Brain microvascular endothelial cell (primary cell): ENCODE measurements at places on chromosomes 7 and 10.

- DNase-seq: no peak
These were observed 81.8 kb downstream of the MYL10 start for GRCh38 chr7:101547022-101547915.

- DNase-seq: no peak
These were observed 131.6 kb upstream of the TMEM72 start for GRCh38 chr10:44779511-44779910.

GRCh38 chr10:112336556-112337201 is 37.2 kb upstream of the ACSL5 start:
- DNase-seq: no peak

DNA sequence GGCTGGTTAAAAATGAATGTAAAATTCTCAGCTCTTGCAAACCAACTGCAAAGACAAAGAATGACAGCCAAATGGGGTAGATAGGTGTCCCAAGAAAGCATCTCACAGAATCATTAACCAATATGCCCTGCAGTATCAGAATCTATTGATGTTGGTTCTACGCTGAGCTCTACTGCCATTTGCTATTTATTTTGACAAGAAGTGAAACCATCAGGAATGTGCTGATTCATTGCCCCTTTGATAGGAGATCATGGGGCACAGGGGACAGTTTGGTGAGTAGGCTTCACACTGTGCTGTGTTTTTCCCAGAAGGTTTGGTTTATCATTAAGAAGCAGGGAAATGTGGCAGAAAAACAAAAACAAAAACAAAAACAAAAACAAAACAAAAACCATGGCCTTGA is 19.4 kb upstream of the CDC14C start:
- DNase-seq: no peak

GRCh38 chr7:90595342-90595800 is 750 bp upstream of the CDK14 start:
- DNase-seq: peak; percentile 17

- DNase-seq: no peak
These were observed 141.1 kb upstream of the MGMT start for GRCh38 chr10:129325893-129326292.

GRCh38 chr10:21797984-21798765 is 205.4 kb downstream of the DNAJC1 start:
- no peak for DNase-seq

DNA sequence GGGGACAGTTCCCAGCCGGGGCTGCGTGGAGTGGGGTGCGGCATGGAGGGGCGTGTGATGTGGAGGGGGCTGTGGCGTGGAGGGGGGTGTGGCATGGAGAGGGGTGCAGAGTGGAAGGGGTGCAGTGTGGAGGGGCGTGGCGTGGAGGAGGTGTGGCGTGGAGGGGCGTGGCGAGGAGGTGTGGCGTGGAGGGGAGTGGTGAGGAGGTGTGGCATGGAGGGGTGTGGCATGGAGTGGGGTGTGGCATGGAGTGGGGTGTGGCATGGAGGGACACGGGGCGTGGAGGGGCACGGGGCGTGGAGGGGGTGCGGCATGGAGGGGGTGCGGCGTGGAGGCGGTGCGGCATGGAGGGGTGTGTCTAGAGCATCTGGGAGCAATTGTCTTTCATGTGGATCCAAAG is 33.6 kb downstream of the NKX6-2 start:
- DNase-seq: no peak

DNA sequence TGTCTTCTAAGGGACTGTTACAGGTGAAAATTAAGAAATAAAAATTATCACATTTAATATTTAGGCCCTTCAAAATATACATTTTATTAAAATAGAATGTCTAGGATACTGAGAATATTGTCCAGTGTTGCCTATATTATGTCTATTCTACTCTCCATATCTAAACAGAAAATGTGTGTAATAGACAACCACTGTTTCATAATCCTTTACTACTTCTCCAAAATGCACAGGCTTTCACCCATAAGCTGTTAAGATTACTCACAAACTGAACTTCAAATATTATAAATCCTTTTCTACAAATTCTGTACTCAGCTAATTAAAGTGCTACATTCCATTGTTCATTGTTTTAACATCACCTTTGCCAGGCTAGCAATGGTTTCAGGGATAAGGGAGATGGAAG is 56.7 kb upstream of the TFEC start:
- DNase-seq: no peak
